ENCODE measurements at places on chromosomes 1 and 21.

DNA sequence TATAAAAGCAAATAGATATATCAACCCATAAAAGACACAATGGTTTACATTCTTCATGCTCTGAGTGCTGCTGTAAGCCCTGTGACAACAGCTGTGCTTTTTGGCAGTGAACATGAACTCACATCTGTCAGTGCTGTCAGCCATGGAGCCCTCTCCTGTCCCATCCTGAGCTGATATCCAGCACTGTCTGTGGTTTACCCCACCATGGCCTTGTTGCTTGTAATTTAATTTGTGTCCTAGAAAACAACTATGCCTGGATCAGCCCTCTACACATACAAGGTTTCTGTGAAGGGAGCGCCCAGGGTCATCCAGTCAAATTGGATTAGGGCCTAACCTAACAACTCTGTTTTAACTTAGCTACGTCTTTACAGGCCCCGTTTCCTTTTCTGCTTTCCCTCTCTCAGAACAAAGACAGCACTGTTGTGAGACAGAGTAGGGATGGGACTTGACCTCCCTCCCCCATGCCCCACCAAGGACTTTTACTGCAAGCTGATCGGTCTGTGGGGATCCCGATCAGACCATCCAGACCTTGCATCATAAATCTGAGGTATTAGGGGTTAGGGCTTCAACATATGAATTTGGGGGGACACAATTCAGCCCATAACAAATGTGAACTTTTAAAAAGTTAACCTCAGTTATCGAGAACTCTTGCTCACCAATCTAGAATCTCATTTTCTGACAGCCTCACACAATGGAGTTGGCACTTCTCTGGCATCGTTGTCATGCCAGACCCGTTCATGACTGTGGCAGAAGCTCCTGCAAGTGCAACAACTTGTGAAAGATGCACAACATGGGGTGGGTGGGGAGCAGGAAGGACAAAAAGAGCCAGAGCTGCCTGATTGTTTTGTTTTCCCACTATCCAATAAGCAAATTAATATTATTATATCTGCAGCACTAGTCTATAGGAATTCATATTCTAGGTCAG is 16.4 kb upstream of the SLC44A3 start:
- DNase-seq: no peak

GRCh38 chr1:244011271-244011670 is 39.8 kb upstream of the ZBTB18 start:
- no peak for DNase-seq

GRCh38 chr1:40454873-40455272 is 4.6 kb downstream of the ZFP69B start:
- no peak for DNase-seq

DNA sequence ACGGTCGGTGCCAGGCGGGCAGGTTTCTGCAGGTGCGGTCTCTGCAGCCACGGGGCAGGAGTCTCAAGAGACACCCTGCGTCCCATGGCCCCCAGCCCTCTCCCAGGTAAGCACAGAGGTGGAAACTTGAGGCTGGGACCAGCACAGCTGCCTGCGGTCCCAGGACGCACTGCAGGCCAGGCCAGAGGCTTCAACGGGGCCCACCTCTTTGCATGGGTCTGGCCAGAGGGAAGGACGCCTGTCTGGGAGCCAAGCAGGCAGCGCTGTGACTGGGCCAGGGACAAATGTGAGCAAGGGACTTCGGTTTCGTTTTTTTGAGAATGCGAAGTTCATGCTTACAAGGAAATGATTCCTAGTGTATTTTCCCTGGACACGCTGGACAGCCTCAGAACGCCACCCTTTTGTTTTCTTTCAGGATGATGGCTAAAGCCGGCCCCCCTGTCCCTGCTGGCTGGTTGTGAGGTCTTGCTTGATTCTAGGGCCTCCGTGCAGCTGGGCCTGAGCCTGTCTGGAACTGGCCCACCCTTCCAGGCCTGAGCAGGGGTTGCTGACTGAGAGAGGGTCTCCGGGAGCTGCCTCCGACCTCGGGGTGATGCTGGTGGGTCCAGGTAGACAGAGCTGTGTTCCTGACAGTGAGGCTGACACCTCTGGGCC is 38.3 kb downstream of the MORN1 start:
- DNase-seq: no peak

GRCh38 chr1:32100807-32101708 is 6.8 kb upstream of the KPNA6 start:
- no peak for DNase-seq

DNA sequence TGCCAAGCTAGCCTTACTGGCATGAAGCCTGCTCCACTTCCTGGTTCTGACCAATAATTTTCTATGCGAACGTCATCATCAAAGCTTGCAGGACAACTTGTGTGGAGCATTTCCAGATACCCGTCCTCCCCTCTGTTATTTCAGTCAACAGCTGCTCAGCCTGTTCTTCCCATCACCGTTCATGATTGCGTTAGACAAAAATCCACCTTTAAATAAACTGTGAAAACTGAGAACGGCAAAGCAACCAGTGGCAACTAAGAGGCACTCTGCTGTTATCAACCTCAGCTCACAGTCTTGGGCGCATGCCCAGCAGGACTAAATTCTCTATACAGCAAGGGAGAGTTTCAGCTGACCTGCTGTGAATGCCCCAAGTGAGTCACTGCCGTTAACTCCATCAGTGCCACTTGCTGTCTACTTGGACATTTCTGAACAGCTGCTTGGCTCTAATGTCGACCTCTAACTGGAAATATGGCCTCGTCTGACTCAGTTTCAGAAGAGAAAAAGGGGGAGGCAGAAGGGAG is 207.4 kb upstream of the RUNX1 start:
- DNase-seq: peak; percentile 24

GRCh38 chr1:83512373-83513193 is 486.3 kb downstream of the TTLL7 start:
- DNase-seq: no peak
